ENCODE measurements at places on chromosomes 2 and 18.

GRCh38 chr18:7575465-7576028, 8.4 kb downstream of the PTPRM start:
- no peak for DNase-seq

- no peak for DNase-seq
Observed at GRCh38 chr18:336713-337112, 68.9 kb upstream of the THOC1 start.

GRCh38 chr2:219467736-219468075, 31.0 kb upstream of the GMPPA start:
- no peak for DNase-seq

- DNase-seq, result no peak
Observed at GRCh38 chr2:203808046-203808750, 59.4 kb upstream of the CTLA4 start.

GRCh38 chr2:133734716-133735495, 166.6 kb upstream of the NCKAP5 start:
- no peak for DNase-seq

DNA sequence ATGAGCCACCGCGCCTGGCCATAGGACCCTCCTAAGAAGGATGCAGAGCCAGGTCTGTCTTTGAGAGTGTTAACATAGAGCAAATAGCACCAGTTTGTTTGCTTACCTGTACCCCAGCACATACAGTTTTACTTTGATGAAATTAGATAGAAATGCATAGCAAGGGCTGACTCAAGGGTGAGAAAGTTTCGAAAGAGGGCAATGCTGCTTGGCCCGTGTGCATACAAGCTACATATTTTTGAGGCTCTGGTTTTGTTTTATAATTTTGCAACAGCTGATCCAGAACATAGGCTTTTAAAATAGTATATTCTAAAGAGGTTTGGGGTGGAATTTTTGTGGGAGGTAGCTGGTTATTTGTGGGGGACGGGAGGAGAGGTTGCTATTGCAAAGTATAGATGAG, 151.7 kb downstream of the MCFD2 start:
- no peak for DNase-seq

DNA sequence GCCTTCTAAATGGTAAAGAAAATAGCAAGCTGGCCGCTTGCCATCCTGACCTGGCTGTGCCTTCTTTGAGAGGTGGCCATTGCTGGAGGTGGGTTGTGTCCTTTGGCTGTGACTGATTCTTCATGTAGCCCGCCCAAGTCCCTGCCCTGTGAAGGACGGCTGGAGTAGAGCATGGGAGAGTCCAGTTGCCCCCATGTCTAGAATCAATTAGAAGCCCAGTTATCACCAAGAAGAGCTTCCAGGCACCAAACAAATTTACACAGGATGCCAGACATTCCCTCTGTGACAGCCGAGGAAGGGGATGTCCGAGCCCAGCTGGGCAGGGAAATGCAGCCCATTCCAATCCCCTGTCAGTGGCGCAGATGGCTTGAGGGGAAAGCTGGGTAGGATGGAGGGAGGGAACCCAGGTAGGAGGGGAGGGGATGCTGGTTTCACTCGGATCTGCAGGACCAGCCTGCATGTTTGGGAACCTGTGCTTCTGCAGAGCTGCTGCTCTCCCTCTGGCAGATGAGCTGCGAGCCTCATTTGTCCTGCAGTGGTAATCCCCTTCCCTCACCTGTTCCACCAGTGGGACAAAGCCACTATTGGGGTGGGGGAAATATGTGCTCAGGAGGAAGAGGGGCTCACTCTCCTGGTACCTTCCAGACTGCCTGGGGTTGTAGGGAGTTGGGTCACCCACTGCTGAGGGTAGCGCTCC, 25.7 kb upstream of the ASB18 start:
- DNase-seq, result no peak

GRCh38 chr18:37566479-37567060, 972 bp upstream of the CELF4 start:
- DNase-seq, result no peak

GRCh38 chr2:236599059-236599458, 29.4 kb downstream of the ACKR3 start:
- DNase-seq, result no peak

GRCh38 chr2:216696751-216697560, 1.6 kb upstream of the IGFBP5 start:
- no peak for DNase-seq

DNA sequence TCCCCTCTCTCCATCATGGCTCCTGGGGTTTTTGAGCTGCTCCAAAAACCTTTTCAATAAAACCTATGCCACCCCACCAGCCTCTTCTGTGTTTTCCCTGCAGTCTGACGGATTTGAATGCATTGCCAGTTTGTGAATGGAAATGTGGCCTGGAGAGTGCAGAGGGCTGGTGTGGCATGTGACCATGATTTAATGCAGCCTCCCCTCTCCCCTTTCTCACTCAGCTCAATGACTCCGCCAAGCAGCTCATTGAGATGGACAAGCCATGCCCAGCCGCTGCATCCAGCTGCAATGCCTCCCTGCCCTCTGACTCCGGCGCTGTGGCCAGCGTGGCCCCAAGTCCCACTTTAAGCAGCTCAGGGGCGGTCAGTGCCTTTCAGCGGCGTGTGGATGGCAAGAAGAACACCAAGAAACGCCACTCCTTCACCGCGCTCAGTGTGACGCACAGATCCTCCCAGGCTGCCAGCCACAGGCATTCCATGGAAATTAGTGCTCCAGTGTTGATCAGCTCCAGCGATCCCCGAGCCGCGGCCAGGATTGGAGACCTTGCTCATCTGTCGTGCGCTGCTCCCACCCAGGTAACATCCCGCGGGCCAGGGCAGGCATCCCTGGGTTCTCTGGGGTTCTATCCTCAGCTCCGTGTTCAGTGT, 215.3 kb downstream of the SEPTIN10 start:
- DNase-seq, result no peak

DNA sequence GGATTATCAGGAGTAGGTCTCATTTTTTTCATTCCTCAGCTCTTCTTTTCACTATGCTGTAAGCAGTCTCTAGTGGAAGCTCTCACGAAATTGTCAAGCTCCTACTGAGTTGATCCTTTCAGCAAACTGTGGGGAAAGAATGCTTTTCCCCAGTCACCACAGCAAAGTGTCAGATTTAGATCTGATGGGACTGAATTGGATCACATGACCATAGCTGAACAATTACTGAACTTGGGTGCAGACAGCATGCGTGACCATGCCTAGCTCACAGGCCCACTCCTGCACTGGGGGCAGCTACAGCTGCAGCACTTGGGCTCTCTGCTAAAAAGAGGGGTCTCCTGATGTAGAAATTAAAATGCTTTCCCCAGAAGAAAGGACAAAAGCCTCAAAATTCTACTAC, 3.1 kb downstream of the ARHGAP15 start:
- no peak for DNase-seq

GRCh38 chr2:239263669-239264491, 136.9 kb downstream of the HDAC4 start:
- DNase-seq, result no peak

DNA sequence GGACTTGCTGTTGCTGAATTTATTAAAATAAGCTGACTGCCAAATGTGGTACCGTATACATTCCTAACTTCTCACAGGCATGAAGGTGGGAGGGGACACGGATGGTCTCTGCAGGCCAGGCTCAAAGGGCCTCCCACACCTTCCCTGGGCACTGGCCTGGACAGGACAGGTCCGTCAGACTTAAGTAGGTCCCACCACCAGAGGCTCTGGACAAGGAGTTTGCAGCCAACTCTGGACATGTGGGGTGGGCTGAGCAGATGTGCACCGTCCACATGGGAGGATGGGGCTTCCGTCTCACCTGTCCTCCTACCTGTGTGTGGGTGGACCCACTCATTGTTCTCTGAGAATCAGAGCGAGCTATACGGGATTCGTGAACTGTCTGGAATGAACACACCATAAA, 8.2 kb downstream of the ODC1 start:
- DNase-seq, result no peak

- no peak for DNase-seq
Observed at GRCh38 chr2:149562324-149562723, 25.3 kb downstream of the MMADHC start.

DNA sequence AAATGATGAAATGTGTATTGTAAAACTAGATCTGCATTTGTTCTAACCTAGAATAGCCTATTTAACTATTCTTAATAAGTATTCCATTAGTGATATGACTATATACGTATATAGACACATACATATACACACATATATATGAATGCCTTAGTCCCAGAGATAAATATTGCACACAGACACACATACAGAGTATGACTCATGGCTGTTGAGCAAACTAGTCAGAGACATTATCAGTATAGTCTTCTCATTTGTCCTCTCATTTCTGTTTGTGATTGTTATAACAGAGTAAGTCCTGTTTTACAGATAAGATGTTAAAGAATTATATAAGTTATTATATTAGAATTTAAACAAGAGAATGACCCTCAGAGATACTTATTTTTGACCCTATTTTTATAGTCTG, 202.5 kb downstream of the CCDC102B start:
- DNase-seq, result no peak

DNA sequence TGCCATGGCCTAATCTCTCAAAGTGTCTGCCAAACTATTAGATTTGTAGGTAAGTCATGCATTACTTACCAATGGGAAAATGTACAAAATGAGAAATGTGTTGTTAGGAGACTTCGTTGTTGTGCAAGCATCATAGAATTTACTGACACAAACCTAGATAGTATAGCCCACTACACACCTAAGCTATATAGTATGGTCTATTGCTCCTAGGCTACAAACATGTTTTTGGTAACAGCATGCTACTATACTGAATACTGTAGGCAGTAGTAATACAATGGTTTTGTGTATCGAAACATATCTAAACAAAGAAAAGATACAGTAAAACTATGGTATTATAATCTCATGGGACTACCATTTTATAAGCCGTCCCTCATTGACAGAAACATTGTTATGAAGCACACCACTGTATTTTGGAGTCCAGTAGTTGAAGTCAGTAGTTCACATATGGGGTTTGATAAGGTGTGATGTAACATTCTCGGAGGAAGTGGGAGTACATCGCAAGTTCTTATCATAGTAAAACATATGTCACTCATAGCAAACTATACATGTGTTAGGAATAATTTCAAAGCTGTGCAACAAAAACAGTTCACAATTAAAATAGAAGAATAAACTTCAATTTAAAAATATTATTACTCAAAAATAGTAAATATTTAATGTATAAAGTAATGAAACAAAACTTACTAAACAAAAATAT, 12.0 kb upstream of the GTF2A1L start:
- no peak for DNase-seq

DNA sequence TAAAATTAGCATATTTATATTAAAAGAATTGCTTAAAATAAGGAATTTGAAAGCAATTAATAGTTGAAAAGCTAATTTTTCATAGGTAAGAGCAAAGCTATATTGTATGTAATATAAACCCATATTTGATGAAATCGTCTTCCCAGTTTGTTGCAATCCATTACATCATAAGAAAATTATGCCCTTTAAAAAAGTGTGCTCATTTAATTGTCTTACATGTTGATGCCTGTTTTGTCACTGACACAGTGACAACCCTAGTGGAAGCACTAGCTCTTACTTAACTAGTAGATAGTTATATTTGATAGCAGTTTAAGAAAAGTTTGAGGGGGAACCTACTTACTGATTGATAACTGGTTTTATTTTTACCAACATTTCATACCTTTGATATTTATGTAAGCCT, 30.0 kb upstream of the IL18RAP start:
- DNase-seq, result no peak

GRCh38 chr2:151947813-151948165, 119.6 kb upstream of the ARL5A start:
- peak; percentile 10 for DNase-seq

DNA sequence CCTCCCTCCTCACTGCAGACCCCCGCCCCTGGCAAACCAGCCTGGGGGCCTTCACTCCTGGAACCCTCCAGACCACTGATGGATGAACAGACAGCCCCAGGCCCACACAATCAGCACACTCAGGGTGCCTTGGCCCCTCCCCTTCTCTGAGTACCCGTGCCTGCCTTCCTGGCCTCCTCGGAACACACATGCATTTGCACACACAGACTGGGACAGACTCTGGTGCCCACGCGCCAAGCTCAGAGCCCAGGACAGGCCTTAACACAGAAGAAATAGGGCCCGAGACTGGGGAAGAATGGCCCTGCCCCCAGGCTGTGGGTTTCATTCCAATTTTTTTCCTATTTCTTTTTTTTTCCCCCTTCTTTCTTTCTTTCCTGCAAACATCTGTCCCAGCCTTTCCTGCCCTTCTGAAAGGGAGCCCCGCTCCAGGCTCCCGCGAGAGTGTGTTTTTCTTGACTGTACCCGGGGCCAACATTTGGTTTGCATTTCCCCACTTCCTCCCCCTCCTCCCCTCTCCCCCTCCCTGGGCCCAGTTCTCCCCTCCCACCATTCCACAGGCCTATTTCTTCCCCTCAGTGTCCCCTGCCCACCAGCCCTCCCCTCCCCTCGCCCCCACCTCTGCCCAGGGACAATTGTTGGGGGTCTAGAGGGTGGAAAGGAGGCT, 618 bp upstream of the TNS1 start:
- no peak for DNase-seq

DNA sequence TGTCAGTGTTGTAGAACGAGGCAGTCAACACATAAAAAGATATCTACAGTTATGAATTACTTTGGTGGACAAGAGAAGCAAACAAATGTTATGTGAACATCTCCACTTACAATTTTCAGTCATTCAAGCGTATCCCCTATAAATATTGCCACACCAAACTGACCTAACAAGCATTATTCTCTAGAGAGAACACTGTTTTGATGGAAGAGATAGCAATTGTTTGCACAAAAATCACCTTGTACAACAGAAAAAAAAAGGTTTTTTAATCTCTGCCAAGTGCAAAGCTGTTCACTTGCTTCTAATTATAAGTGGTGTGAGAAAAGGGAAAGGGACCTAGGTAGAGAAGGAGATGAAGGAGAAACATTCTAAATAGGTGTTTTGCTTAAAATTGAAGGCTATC, 33.8 kb downstream of the PID1 start:
- no peak for DNase-seq

DNA sequence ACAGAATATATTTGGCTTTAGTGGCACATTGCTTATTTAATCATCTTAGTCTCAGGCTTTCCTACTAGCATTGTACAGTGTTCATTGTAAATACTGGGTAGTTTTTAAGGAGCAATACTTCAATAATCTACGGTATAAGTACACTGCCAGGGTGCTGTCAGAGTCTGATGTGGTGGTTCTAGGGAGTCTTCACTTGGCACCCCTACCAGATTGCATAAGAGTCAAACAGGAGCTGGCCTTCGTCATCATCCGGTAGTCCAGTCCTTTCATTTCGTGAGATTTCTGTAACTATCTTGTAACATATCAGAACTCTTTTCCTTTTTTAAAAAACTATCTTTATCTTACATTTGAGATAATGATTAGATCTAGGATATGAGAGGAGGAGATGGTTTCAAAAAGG, 91.1 kb downstream of the ZNF532 start:
- DNase-seq, result no peak

- no peak for DNase-seq
Observed at GRCh38 chr2:48574353-48575287, 43.0 kb upstream of the GTF2A1L start.

GRCh38 chr2:241381872-241382271, 25.8 kb downstream of the FARP2 start:
- DNase-seq, result no peak

DNA sequence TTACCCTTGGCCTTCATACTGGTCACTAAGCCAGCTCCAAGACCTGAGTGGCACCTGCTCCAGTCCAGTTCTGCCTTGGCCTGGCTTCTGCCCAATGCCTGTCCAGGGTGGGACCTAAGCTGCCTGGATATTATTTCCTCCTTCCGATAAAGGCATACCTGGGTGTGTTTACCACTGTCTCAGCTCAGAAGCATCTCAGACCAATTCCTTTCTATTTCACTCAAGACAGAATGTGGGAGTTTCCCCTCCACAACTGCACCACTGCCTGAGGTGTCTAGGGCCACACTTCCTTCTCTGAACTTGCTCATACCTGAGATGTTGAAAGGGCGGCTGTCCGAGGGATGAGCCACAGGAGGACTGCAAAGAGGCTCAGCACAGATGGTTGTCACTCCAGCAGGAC, 18.4 kb upstream of the CAB39 start:
- no peak for DNase-seq

Data from CD8-positive, alpha-beta T cell (primary cell).